ENCODE measurements at places on chromosomes 2 and 18.

DNA sequence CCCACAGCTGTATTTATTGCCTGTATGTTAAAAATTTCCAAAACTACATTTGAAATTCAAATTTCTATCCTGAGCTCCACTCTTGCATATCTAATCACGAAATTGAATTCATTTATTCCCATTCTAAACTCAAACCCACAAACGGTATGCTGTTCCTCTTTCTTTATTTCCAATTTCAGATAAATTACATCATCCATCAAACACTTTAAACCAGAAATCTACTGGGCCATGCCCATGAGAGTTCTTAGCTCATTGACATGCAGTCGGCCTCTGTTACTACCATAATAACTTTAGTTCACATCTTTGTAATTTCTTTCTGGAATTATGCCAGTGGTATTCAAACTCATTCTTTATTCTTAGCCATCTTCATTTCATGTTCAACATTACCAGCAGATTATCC lies 100.3 kb downstream of the COL3A1 start:
- no peak for DNase-seq

- DNase-seq, result no peak
Observed at GRCh38 chr2:172173174-172173706, 70.5 kb upstream of the DLX2 start.

DNA sequence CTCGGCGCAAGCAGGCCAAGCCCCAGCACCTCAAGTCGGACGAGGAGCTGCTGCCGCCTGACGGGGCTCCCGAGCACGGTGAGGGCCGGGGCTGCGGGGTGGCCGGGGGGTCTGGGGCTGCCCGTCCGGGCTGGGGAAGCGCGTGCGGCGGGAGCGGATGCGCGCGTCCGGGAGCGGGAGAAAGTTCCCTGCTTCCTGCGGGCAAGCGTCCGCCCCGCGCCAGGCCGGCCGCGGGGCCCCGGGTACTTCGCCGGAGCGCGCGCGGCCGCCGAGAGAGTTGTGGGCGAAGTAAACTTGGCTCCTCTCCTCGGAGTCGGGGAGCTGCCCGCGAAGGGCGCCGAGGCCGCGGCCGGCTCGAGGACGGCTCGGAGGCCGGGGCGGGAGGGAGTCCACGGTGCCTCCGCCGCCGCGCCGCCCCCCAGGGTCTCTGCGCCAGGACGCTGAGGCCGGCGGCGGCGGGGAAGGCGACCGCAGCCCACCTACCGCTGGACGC lies 707 bp downstream of the SALL3 start:
- DNase-seq, result no peak

GRCh38 chr18:59540780-59541179 lies 156.4 kb downstream of the CCBE1 start:
- no peak for DNase-seq

Measured in stimulated activated CD8-positive, alpha-beta memory T cell treated with anti-CD3 and anti-CD28 coated beads, Interleukin-4, amount 100 ng/mL, for 24 hours (primary cell).